Stimulated activated CD8-positive, alpha-beta memory T cell treated with anti-CD3 and anti-CD28 coated beads, Interleukin-7, amount 100 ng/mL, for 24 hours (primary cell): ENCODE measurements at places on chromosomes 16 and 17.

GRCh38 chr17:63967953-63968352 lies 4.8 kb downstream of the SCN4A start:
- no peak for DNase-seq

GRCh38 chr16:80687606-80688005 lies 116.8 kb downstream of the CDYL2 start:
- DNase-seq, result no peak

DNA sequence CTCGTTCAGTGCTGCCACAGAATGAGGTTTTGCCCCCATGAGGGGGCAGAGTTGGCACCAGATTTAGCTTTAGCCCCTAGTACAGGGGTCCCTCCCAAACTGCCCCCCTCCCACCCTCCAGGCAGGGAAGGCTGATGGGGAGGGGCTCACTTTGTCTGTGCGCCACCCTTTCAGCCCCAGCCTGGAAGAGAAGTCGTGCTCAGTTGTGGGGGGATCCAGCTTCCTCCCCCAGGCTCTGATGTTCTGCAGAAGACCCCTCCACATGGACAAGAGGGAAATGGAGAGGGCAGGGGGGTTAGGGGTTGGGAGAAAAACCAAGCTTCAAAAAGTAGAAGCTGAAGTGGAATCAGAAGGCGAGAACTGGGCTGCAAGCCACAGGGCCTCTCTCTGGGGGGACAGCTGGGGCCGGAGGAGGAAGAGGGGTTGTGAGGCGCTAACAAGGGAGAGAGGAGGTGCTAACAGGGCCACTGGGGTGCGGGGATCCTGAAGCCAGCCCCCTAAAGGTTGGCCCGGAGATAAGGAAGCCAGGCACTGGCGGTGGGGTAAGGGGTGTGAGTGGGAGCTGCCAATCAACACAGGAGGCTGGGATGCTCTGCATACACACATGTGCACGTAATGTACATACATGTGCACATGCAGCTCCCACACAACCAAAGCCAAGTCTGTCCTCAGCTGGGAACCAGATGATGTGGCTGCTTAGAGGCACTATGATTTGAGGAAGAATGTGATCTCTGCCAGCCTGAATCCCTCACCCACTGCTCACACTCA lies 7.0 kb upstream of the TMEM92 start:
- DNase-seq, result no peak

GRCh38 chr16:85557083-85557970 lies 55.8 kb upstream of the GSE1 start:
- no peak for DNase-seq

DNA sequence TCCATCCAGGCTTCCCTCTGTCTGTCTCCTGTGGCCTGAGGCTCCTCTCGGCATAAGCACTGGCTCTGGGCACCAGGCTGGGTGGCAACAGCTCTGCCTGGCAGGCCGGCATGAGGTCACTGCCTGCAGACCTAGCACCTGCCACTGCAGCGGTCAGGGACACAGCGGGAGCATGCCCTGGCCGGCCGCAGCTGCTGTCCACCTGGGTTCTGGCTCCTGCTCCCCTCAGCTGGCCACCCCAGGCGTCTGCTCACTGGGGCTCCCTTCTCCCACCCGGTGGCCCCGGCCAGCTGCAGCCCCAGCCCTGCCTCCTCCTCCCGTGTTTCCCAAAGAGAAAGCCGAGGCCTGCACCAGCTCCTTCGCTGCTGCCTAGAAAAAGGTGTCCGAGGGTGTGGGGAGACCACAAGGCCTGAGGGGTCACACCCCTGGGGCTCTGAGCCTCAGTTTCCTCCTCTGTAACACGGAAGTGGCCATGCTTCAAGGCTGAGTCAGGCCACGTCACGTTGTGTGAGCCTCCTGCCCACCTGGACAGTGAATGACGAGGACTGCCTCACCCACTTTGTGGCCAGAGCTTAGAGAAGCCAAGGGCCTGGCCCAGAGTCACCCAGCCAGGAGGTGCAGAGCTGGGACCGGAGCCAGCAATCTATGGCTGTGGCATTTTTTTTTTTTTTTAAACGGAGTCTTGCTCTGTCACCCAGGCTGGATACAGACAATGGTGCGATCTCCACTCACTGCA lies 6.7 kb downstream of the NTHL1 start:
- DNase-seq, result no peak
